ENCODE measurements at places on chromosomes 13 and 19.
A peak's percentile ranks its signal among the peaks of the same experiment; 100 is the strongest.

DNA sequence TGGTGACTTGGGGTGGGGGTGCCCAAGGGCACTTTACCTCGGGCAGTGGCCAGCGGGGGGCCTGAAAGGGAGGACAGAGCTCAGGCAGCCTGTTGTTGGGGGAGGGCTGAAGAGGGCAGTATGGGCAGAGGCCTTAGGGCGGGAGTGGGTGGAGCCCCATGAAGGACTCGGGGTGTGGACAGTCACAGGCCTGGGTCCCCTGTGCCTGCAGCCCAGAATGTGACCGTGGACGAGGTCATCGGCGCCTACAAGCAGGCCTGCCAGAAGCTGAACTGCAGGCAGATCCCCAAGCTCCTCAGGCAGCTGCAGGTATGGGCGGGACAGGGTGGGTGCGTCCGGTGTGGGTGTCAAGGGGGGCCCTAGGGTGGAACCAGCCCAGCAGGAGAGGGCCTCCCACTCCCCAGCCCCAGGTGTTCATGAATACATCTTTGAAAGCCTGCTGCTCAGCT is 22.5 kb downstream of the NKPD1 start:
- no peak for DNase-seq

- no peak for DNase-seq
Observed at GRCh38 chr13:44128552-44129001, 245.0 kb upstream of the SERP2 start.

DNA sequence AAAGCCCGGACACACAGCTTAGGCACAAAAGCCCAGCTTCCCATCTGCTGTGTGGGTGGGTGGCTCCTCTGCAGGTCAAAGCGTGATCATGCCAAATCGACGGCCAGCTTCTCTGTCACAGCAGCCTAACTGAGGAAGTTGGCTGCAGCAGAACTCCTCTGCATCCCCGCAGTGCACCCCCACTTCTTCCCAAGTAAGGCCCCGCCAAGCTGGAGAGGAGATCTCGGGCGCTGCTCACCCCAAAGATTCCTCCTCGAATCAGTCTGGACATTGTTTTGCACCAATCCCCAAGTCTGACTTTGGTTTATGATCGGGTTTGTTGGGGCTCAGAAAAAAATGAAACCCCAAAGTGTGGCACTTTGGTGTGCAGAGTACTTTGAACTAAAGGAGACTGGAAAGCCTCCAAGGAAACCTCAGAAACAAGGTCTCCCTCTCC is 19.7 kb upstream of the CPB2 start:
- DNase-seq, result no peak

DNA sequence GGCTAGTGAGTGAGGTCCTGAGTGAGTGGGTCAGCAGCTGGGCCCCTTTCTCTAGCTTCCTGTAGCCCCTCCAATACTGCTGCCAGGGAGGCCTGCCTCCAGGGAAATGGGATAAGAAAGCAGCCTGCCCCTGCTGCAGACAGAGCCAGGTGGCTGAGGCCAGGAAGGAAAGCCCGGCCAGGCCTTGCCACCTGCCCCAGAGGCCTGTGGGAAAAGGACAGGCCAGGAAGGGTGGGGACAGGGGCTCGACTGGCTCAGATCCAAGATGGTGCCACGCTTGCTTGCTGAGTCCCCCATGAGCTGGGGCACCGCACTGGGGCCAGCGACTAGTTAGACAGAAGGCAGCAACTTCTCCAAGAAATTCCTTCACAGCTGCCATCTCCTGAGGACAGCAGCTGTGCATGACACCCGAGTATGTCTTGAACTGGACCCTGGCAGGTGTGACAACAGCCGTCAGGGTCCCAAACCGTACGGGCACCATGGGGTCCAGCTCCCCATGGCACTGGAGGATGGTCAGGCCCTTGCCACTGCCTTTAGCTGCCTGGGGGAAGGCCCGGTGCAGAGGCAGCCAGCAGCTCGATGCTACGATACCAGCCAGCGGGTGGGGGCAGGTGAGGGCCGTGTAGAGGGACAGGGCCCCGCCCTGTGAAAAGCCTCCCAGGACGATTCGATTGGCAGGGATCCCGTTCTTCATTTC is 5.1 kb upstream of the PRR36 start:
- DNase-seq, result no peak

DNA sequence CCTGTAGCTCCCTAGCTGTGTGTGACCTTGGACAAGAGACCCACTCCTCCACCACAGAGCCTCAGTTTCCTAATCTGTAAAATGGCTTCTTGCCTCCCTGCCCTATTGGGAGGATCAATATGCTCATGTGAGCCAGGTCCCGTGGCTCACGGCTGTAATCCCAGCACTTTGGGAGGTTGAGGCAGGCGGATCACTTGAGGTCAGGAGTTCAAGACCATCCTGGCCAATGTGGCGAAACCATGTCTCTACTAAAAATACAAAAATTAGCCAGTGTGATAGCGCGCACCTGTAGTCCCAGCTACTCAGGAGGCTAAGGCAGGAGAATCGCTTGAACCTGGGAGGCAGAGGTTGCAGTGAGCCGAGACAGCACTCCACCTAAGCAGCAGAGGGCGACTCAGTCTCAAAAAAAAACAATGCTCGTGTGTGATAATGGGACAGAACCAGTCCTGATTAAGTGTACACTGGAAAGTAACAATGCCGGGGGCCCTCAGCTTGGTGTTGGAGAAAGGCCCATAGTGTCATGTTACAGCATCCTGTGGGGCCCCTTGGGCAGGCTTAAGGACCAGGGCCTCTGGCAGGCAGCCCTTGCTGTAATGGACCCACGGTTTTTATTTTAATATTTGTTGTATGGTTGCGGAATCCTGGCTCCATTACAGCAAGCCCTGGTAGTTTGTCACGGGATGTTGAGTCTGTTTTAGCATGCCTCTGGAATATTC is 6.8 kb downstream of the RPS11 start:
- no peak for DNase-seq

DNA sequence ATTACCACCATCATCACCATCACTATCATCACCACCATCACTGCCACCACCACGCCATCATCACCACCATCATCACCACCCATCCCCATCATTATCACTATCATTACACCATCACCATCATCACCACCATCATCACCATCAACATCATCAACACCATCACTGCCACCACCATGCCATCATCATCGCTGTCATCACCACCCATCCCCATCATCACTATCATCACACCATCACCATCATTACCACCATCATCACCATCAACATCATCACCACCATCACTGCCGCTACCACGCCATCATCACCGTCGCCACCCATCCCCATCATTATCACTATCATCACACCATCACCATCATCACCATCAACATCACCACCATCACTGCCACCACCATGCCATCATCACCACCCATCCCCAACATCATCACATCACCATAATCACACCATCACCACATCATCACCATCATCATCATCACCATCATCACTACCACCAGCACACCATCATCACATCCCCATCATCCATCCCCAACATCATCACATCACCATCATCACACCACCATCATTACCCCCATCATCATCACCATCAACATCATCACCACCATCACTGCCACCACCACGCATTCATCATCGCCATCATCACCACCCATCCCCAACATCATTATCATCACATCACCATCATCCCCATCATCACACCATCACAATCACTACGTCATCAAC is 61.7 kb downstream of the TUBGCP3 start:
- DNase-seq, result no peak

- no peak for DNase-seq
Observed at GRCh38 chr13:20069956-20070355, 90.9 kb downstream of the GJA3 start.

GRCh38 chr13:48990900-48991299 is 15.2 kb downstream of the FNDC3A start:
- no peak for DNase-seq

DNA sequence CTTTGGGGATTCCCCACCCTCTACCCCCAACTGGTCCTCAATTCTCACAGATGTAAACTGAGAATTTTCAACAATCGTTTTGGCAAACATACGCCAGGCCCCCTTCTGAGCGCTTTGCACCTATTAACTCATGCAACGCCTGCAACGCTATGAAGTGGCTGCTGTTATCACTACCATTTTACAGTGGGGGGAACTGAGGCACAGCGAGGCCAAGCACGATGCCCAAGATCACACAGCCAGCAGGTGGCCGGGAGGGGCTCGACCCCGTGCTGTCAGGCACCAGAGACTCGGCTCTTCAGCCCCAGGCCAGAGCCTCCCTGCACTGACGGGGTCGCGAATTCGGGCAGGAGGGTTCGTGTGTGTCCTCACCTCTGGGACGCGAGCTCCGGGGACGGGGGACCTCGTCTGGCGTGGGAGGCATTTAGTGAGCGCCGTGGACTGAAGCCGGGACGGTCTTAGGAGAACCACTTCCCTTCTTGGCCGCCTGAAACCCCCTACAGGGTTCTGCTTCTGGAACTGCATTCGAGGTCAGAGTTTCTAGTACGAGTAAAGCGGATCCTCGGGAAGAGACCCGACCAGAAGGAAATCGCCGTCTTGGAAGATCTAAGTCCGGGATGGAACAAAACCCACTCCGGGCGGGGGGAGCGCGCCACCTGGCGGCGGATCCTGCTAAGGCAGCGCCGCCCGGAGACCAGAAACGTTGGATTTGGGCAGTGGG is 21.0 kb downstream of the ZNF114 start:
- peak; percentile 56 for DNase-seq

DNA sequence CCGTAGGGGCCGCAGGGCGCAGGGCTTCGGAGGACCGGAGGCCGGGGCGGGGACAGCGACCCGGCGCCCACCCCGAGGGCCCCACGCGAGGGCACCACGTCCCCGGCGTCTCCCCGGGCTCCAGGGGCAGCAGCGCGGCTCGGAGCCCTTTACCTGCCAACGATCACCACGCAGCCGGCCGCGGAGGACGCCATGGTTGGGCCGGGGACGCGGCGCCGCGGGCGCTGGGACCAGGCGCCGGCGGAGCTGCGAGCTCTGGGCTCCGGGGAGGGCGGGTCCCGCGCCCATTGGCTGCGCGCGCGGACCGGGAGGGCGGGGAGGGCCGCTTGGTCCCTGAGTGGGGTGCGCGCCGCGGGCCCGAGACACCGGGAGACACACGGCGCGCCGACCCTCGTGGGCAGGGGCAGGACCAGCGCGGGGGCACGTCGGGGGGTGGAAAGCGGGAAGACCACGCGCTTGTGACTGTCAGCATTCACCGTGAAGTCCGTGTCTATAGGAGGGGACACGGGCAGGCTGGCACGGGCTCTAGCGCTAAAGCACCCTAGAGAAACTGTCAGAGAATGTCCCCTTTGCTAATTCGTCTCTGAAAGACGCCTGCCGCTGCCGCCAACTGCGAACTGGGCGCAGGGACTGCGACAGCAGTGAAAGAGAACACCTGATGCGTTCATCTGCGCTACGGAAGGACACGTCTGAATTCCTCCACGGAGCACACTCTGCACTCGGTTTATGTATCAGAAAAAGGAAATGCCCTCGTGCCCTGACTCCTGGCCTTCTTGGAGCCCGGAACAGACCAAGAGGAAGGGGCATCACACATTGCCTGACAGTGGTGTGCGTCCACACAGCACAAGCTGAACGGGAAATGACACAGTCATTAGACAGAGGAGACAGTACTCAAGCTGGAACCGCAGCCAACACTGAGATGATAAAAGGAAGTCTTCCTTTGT is at the start of gene CRYL1:
Gene CRYL1 (minus strand): TSS at position 257 of the 944 bp plus-strand sequence. CDS start 63 bp downstream, at position 194.
- DNase-seq, result peak; percentile 5

- no peak for DNase-seq
Observed at GRCh38 chr13:47955836-47956235, 45.2 kb downstream of the SUCLA2 start.

GRCh38 chr13:80203496-80203895 is 137.4 kb downstream of the SPRY2 start:
- no peak for DNase-seq

DNA sequence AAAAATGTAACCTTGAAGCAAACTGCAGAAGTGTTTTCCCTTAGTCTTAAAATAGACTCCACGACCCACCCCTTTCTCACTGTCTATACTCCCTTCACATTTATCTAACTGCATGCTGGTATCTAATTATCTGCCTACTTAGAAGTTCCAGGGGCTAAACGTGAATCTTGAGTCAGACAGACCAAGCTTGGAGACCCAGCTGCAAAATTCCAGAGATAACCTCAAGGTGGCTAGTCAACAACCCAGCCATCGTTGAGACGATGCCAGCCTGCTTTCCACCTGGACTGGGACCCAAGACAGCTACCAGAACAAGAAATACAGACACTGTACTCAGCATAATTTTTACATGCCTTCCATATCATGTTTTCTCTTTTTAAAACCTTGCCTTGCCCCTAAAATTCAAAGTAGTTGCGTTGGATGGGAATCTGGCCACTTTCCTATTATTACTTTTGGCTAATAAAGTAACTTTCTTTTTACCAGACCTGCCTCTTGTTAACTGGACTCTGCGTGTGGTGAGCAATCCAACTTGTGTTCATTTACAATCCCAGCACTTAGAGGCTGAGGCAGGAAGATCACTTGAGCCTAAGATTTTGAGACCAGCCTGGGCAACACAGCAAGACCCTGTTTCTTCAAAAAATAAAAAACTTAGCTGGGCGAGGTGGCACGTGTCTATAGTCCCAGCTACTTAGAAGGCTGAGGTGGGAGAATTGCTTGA is 82.3 kb downstream of the CDADC1 start:
- DNase-seq, result no peak

GRCh38 chr19:18173054-18173571 is 500 bp upstream of the IFI30 start:
- DNase-seq, result no peak

DNA sequence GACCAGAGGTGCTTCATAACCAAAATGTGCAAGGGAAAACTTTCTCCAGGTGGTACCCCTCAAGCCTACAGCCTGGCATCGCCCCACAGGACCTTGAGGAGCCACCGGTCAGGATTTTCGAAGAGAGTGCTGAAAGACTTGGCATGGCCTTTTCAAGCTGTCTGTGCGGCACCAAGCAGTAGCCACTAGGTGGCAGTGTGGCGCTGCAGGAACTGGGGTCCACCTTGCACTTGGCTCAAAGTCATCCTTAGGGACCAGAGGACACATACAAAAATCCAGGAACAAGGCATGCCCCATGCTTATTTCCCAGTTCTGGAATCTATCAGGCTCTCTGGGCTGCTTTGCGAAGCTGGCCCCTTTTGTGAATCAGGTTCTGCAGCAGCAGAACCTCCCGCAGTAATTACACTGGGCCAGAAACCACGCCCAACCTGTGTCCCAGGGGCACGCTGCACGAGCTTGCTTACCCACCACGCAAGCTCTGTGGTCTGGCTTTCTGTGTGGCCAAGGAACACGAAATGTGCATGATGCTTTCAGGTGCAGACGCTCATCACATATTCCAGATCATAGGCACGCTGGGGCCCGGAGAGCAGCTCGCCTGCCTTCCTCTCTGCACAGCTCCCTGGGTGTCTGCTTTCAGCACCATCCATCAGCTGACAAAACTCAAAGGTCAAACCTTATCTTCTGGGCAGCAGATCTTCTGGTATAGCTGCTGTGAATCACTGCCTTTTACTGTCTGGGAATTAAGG is 87.2 kb downstream of the SLC7A1 start:
- no peak for DNase-seq

DNA sequence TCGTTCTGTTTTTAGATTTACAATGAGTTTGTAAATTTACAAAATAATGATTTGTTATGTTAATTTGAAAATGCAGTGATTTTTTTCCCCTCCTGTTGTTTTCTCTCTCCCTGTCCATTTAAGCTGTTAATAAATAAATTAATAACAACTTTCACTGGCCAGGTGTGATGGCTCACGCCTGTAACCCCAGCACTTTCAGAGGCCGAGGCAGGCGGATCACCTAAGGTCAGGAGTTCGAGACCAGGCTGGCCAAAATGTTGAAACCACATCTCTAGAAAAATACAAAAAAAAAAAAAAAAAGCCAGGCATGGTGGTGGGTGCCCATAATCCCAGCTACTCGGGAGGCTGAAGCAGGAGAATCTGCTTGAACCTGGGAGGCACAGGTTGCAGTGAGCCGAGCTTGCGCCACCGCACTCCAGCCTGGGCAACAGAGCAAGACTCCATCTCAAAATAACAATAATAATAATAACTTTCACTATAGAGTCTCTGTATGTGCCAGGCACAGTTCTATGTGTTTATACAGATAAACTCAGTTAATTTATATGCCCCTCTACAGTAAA is 229.2 kb upstream of the ARGLU1 start:
- no peak for DNase-seq
